ENCODE measurements at places on chromosomes 7 and 10. TPM values are rescaled to one million over a fixed set of nuclear protein-coding genes. Genes with fewer than 3 reads are reported as not detected.

DNA sequence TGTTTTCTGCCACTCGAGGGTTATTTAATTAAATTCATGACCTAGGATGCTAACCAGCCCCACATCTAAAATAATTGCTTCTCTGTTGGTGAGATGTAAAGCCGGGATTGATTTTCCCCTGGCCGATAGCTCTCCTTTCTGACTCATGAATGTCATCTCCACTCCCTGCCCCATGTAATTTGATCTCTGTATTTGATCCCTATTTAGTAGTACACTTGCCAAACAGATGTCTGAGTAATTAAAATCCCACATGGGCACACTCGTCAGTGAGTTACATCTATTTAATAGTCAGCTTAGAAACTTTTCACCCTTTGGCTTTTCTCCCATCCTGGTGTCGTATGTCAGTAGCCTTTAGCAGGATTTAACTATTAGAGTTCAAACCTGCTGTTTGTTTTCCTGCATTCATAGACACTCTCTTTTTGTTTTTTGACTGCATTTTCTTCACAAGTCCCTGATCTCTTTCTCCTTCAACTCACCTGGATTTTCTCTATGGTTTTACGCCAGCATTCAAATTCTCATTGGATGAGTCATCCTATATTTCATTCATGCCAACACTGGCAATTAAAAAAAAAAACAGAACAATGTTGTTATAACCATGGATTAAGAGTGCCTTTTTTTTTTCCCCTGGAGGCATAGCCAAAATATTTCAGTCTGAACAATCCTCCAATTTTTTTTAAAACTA, 82.7 kb downstream of the SPAG6 start:
- peaks cover 63% of the 10 kb centered on the region for H3K4me1 ChIP-seq
- no peaks in the 10 kb centered on the region for H3K36me3 ChIP-seq
- peak overlapping the region; percentile 92 for H3K27ac ChIP-seq
- peak overlapping the region; percentile 46 for H3K4me3 ChIP-seq
- peak; percentile 92 for DNase-seq

GRCh38 chr10:13928451-13928850, 341.7 kb downstream of the PRPF18 start:
- no peaks in the 10 kb centered on the region for H3K36me3 ChIP-seq
- no peaks in the 10 kb centered on the region for H3K4me1 ChIP-seq
- no peaks in the 10 kb centered on the region for H3K27me3 ChIP-seq
- H3K27ac ChIP-seq = no peak overlapping the region
- DNase-seq = no peak

- H3K36me3 ChIP-seq = peaks cover 68% of the 10 kb centered on the region
- no peaks in the 10 kb centered on the region for H3K27me3 ChIP-seq
- no peak overlapping the region for H3K27ac ChIP-seq
These were observed 116.8 kb downstream of the LARP4B start for GRCh38 chr10:814536-815302.

- DNase-seq = no peak
- no peak overlapping the region for H3K4me3 ChIP-seq
- peaks cover 5% of the 10 kb centered on the region for H3K36me3 ChIP-seq
These were observed 95.3 kb downstream of the CUX1 start for GRCh38 chr7:101912716-101913110.

DNA sequence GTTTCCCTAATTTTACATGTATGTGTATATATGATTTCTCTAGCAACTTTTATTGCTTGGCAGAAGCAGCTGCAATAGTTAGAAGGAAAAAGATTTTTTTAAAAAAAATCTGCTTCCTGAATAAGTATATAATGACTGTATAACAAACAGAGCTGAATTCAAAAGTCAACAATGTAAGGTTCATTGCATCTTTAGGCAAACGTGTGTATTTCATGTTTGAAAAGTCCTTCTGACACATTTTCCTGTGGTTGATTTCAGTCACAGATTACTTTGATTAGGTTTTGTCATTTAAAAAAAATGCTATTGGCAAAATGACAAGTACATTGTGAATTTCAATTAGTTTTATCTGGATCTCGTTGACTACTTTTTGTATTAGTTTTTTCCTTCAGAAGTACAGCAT, 231.0 kb downstream of the CSTF2T start:
- no peak overlapping the region for H3K27ac ChIP-seq
- no peaks in the 10 kb centered on the region for H3K27me3 ChIP-seq
- no peak for DNase-seq
- H3K4me1 ChIP-seq = no peaks in the 10 kb centered on the region
- no peak overlapping the region for H3K4me3 ChIP-seq
- H3K36me3 ChIP-seq = no peaks in the 10 kb centered on the region

- no peaks in the 10 kb centered on the region for H3K27me3 ChIP-seq
- H3K27ac ChIP-seq = no peak overlapping the region
- no peak for DNase-seq
- no peaks in the 10 kb centered on the region for H3K36me3 ChIP-seq
These were observed 919.8 kb upstream of the C7orf33 start for GRCh38 chr7:147670759-147671158.

GRCh38 chr7:77467408-77467807, 51.3 kb upstream of the GSAP start:
- DNase-seq = no peak
- peaks cover 9% of the 10 kb centered on the region for H3K4me1 ChIP-seq
- no peak overlapping the region for H3K27ac ChIP-seq
- H3K4me3 ChIP-seq = no peak overlapping the region
- H3K27me3 ChIP-seq = no peaks in the 10 kb centered on the region

Gene CALHM1
- total RNA-seq = not detected

DNA sequence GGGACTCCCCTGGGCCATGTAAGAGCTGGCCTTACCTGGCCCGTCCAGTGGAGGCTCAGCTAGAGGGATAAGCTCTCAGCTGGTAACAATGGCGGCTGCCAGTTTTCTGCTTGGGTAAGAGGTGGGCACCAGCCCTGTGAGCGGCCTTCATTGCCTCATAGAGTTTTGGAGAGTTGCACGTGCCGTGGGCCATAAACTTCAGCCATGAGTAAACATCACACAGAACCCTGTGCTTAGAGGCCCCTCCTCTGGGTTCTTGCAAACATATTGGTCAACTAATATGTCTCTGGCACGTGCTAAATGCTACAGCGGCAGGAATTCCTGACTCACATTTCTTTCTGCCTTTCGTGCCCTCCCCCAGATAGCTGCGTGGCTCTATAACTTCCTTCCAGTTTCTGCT, 103.9 kb upstream of the LEP start:
- no peak overlapping the region for H3K27ac ChIP-seq
- H3K27me3 ChIP-seq = peaks cover 5% of the 10 kb centered on the region
- H3K36me3 ChIP-seq = no peaks in the 10 kb centered on the region
- H3K4me1 ChIP-seq = no peaks in the 10 kb centered on the region
- no peak for DNase-seq

DNA sequence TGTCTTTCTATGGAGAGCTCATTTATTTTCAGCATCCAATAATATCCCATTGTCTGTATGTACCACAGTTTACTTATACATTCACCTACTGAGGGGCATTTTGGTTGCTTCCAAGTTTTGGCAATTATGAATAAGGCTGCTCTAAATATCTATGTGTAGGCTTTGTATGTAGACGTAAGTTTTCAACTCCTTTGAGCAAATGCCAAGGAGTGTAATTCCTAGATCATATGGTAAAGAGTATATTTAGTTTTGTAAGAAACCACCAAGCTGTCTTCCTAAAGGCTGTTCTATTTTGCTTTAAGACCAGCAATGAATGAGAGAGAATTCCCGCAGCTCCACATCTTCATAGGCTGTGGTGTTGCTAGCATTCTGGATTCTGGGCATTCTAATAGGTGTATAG, 259.8 kb downstream of the DIP2C start:
- H3K4me1 ChIP-seq = no peaks in the 10 kb centered on the region
- no peak for DNase-seq
- no peaks in the 10 kb centered on the region for H3K36me3 ChIP-seq
- no peaks in the 10 kb centered on the region for H3K27me3 ChIP-seq
- H3K4me3 ChIP-seq = no peak overlapping the region
- no peak overlapping the region for H3K27ac ChIP-seq

Gene SEC31B
- 30.9 TPM for total RNA-seq

GRCh38 chr7:56578612-56579011, 462.4 kb upstream of the NUPR2 start:
- no peaks in the 10 kb centered on the region for H3K36me3 ChIP-seq
- H3K27ac ChIP-seq = no peak overlapping the region
- no peak overlapping the region for H3K4me3 ChIP-seq
- H3K27me3 ChIP-seq = no peaks in the 10 kb centered on the region
- H3K4me1 ChIP-seq = no peaks in the 10 kb centered on the region

Gene GIMAP5
- 0.57 TPM for total RNA-seq

Measured in HCT116 (cell line).